ENCODE measurements at places on chromosomes 12 and 14. TPM values are rescaled to one million over a fixed set of nuclear protein-coding genes. Genes with fewer than 3 reads are reported as not detected.

The MLH3 gene
- total RNA-seq: 15.0 TPM

The ENO2 gene
- 1.1 TPM for total RNA-seq

The PLEKHD1 gene
- under 0.01 TPM for total RNA-seq

The CORO1C gene
- total RNA-seq: 221 TPM

The BDKRB2 gene
- under 0.01 TPM for total RNA-seq

The EIF5 gene
- 125 TPM for total RNA-seq

Data from dermis lymphatic vessel endothelial cell (primary cell).